ENCODE measurements at places on chromosomes 12 and 14.

DNA sequence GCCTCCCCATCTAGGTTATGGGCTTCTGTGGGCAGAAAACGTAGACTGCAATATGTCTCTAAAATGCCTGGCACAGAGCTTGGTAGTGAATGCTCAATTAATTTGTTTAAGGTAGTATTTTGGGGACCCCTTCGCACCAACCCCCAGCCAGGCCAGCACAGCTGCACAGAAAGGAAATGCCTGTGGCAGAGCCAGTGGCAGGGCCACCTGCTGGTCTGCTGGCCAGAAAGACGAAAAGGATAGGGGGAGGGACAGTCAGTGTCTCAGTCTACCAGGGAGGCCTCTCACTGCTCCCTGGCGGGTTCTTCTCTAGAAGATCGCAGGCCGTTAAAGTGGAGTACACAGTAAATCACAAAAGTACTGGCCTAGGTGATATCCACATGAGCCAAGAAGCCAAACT, 3.5 kb downstream of the RAB15 start:
- no peak for DNase-seq

DNA sequence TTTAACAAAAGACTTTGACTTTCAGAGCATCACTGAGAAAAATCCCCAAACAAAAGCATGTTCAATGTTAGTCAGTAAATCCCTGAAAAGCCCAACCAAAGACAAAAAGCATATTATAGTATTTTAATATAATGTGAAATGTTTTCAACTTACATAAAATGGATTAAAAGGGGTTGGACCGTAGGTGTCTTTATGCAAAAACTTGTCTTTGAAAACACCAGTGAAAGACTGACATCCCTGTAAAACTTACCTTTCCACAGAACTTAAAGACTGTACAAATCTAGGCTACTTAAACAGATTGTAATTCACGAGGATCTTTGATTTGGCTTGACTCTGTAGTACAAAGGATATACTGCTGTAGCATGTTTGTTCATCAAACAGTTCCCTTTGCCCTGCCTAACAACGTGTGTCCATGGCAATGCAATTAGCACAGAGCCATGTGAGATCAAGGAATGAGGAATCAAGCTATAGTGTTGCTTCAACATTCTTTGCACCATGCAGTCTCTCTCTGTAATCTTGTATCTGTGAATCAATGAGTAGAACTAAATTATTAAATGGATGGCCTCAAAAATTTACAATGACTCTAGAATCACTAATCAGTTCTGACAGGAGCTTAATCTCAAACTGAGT, 138.5 kb upstream of the SYT1 start:
- no peak for DNase-seq

DNA sequence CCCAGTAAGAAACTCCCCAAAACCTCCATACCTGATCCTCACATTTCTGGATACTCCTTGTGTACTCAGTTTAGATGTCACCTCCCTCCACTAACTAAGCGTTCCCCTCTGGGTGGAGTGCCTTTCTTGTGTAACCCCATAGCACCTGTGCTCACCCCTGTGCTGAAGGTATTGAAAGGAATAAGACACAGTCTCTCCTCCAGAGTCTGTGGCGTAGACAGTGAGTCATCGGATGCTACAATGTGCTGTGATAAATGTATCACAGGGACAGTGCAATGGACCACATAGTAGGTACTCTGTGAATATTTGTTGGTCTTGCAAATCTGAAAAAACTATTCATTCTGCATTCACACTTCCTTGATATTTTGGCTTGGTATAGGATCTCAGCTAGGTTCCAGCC, 30.8 kb downstream of the TSPAN9 start:
- DNase-seq, result no peak

DNA sequence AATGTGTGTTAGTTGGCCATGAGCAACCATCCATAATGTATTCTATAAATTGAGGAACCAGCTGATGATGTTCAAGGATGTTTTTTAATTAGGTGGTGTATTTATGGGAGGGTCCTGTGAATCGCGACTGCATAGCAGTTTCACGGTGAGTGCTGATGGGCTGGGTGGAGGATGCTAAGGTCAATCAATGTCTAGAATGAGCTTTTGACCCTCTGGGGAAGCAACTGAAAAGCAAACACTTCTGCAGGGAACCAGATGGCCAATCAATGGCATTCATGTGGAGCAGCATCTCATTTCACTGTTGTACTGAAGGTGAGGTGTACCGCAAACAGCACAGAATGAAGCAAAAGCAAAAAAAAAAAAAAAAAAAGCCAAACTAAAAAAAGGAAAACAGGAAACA, 676.1 kb upstream of the TMEM132C start:
- no peak for DNase-seq

- DNase-seq, result peak; percentile 89
These were observed 2.0 kb upstream of the GAPDH start for GRCh38 chr12:6532051-6532926.

- no peak for DNase-seq
These were observed 55.9 kb downstream of the C12orf75 start for GRCh38 chr12:105386431-105386830.

GRCh38 chr14:64720131-64720576, 15.9 kb downstream of the PLEKHG3 start:
- no peak for DNase-seq

DNA sequence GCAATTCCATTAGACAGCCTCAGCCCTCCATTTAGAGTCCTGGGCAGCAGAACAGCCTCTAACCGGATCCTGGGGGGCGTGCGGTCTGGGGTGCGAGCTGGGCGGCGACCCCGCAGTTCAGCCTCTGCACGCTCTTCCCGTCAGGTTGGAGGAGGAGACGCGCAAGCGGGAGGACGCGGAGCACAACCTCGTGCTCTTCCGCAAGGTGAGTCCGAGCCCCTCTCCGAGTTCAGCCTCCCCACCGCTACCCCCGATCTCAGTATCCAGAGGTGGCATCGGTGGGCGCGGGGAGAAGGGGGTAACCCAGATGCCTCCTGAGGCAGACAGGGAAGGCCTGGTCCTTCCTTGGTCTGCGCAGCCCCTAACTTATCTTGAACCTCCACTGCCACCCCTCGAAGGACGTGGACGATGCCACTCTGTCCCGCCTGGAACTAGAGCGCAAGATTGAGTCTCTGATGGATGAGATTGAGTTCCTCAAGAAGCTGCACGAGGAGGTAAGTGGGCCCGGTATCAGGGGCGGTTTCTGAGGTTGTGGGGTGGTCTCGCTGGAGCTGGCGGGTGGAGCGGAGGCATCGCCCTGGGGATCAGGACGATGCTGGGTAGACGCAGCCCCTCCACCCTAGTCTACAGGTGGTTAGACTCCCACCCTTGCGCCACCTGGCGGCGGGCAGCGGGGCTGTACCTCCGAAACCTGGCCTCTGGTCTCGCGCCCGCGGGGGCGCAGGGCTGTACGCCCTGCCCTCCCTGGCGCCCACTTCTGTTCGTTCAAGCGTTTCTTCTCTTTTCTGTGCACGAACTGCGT, 1.3 kb downstream of the PRPH start:
- DNase-seq, result no peak

DNA sequence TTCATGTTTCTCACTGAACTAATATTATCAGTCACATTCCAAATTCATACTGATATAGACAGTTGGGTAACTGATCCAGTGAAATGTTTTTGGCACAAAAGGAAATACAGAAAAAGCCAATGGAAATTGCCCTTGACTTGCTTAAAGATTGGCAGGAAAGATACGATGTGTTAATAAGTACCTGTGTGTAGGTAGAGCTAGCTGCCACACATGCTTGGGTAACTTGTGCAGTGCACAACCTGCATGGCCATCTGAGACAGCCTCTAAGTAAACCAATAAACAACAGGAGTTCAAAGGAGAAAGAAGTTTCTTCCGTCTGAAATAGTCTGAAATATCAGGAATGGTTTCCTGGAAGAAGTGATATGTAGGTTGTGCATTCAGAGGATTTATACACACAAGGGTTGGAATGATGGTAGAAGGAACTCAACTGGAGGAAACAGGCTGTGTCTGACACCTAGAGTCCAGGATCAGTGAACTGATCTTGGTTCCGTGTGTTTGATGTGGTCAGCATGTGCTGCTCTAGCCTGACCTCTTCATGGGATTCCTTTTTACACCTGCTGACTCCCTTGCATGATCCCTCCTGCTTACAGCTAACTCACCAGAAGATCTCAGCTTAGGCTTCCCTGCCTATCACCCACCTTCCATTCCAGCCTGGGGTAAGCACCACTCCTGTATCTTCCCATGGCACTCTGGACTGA, 81.4 kb upstream of the KRR1 start:
- DNase-seq, result no peak

DNA sequence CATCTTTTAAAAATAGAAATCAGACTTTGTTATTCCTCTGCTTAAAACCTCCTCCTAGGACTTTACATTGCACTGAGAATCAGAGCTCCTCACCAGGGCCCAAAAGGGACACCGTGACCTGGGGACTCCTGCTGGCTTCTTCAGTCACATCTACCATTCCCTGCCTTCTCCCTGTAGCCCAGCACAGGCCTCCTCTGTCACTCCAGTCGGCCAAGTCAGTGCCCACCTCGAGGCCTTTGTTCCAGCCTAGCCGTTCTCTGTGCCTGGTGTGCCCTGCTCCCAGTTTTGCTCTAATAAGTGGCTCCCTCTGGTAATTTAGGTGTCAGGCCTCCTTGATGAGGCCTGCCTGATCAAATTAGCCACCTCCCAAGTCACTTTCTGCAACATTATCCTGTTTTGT, 27.4 kb downstream of the CRADD start:
- DNase-seq, result no peak

Data from vagina (tissue), 2 donors.